ENCODE measurements at places on chromosomes 4 and X.

- no peak for DNase-seq
Observed at GRCh38 chr4:118740869-118741268, 55.7 kb downstream of the METTL14 start.

DNA sequence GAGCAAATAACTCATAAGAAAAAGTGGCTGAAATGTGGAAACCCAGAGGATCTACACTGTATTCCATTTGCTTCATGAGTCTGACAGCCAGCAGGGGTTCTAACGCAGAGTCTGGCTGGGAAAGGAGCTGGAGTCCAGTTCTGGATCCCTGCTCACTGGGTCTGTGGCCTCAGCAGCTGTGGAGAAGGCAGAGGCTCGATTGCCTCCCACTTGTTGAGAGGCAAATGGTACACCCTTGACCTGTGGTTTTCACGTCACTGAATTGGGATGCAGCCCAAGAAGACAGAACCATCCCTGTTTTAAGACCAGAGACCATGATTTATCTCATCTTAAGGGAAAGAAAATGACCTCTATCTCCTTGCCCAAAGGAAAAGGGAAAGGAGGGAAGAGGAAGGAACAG, 147.0 kb upstream of the NOCT start:
- no peak for DNase-seq

DNA sequence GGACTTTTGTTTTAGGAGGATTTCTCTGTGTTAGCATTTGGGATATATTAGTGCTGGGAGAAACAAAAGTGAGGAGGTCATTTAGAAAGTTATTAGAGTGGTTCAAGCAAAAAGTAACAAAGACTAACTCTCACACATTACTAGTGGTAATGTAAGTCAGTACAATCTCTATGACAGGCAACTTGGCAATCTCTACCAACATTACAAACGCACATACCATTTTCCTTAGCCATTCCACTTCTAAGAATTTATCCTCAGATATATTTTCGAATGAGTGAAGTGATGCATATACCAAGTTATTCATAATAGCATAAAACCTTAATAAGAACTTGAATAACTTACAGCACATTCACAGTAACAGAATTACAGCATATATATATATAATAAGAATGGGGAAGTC, 146.2 kb downstream of the PRSS12 start:
- no peak for DNase-seq

- DNase-seq, result peak; percentile 9
Observed at GRCh38 chr4:20889901-20890300, 189.6 kb downstream of the PACRGL start.

- no peak for DNase-seq
Observed at GRCh38 chr4:114807357-114807756, 208.8 kb downstream of the UGT8 start.

DNA sequence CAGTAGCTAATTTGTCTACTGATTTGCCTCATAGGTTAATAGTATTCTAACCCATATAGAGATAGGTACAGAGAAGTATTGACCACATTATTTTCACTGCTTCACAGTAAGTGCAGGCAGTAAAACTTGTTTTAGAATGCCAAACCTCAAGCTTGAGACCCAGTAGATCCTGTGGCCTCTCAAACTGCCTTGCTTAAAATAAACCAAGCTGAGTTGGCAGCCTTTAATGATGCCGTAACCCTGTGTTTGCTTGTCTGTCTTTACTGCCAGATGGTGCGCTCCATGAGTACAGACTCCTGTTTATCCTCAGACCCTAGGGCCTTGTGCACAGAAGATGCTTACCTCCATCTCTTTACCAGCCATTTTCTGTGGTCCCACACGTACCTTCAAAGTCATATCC, 50.8 kb downstream of the ANXA3 start:
- peak; percentile 1 for DNase-seq

GRCh38 chr4:182918791-182919302, 1.7 kb upstream of the DCTD start:
- no peak for DNase-seq

GRCh38 chrX:106959901-106960300, 39.7 kb downstream of the CLDN2 start:
- DNase-seq, result peak; percentile 62

GRCh38 chr4:70714079-70714887, 7.5 kb upstream of the RUFY3 start:
- DNase-seq, result no peak

- DNase-seq, result no peak
Observed at GRCh38 chr4:27022963-27023362, 162.3 kb downstream of the STIM2 start.

DNA sequence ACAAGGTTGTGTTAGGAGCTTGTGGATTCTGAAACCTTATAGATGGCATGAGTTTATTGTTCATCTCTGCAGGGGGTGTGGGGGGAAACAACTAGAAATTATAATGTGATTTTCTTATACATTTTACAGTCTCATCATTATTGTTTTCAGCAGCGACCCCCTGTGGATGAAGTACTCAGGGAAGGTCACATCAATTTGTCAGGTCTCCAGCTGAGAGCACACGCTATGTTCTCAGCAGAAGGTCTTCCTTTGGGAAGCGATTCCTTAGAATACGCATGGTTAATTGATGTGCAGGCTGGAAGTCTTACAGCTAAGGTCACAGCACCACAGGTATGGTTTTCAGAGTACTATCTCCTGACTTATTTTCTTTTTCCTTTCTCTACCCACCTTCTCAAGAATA, 72.2 kb downstream of the BLTP1 start:
- no peak for DNase-seq

DNA sequence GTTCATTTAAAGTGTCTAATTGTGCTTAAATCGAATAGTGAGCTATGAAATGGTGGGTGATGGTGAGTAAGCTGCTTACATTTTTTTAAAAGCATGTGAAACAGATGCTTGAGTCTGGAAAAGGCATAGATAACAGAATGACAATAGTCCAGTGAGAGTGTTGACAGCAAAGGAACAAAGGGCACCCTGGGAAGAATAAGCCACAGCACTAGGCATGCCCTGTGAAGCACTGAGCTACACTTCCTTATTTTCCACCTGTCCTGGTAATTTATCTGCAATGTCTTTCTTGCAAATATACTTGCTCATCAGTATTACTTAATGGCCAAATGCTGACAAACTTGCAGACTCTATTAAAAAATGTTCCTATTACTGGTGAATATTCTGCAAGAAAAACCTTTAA, 168.7 kb downstream of the PRDM5 start:
- no peak for DNase-seq

DNA sequence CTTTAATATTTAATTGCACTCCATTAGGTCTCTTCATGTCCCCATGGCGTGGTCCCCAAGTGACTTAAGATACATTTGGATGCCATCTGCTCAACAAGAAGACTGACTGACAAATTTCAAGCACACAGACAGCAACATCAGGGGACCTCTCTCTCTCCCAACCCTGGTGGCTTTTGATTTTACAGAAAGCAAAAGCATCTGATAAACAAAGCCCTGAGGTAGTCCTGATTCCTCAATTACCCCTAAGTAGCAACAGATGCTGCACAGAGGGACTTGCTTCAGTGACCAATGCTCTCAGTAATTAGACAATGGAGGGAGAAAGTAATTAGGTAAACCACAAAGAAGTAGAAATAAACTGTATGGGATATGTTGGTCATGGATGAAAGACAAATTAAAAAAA, 426.4 kb downstream of the INPP4B start:
- DNase-seq, result no peak

- DNase-seq, result no peak
Observed at GRCh38 chr4:111630705-111631104, 514.5 kb upstream of the FAM241A start.

- DNase-seq, result no peak
Observed at GRCh38 chrX:108323751-108324150, 114.5 kb downstream of the COL4A6 start.

- DNase-seq, result peak; percentile 27
Observed at GRCh38 chr4:110798687-110799086, 175.8 kb upstream of the PITX2 start.

DNA sequence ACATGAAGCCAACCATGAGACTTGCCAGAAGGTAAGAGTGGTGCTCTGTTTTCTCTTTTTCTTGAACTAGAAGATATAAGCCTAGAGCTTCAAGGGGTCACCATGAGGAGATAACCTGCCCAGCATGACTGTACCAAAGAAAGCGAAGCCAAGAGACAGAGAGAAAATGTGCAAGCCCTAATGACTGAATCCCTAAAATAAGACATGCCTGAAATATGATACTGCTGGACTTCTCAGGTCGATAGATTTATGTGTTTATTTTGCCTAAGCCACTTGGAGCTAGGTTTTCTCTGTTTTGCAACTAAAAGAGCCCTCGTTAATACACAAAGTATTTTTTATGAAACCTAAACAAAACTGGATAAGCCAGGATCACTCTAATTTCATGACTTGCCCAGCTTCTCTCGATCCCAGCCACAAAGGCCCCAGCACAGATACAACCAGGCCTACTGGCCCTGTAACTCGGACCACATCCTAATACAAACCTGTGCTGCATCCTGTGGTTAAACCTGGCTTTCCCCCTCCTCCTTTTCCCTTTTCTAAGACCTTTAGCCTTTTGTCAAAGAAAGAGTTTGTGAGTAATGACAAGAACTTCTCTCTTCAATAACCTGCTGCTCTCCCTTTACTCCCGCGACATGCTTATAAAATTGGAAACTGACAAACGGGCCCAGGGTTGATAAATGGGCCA, 185.8 kb downstream of the APBB2 start:
- DNase-seq, result no peak
